ENCODE measurements at places on chromosomes 5 and 9.

DNA sequence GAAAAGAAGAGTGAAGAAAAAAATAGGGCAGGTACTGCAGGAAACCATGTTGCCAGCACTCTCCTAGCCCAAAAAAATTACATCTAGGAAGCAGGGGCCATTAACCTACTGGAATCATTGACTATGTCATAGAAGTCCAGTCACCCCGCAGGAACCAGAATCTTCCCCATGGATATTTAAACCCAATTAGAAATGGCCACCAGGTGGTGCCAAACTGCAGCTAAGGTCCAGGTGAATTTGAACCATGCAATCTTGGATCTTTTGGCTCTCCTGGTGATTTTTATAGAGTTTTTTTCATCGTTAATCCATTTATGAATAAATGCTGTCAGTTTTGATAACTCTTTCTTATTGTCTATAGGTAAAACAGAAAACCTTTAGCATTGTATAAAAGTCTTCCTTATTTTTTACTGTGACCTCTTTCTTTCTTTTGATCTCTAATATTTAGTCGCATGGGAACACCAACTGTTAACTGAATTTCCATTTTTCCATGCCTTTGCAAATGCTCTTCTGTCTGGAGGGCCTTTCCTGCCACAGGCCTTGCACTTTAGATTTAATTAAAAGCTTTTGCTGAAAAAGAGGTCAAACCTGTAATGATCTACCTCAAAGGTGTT is 147.5 kb upstream of the FGF10 start:
- peak; percentile 12 for DNase-seq

GRCh38 chr5:174314261-174314660 is 268.8 kb downstream of the NSG2 start:
- DNase-seq, result no peak

- DNase-seq, result no peak
Measured at GRCh38 chr5:95655575-95655974, 9.0 kb downstream of the RFESD start.

DNA sequence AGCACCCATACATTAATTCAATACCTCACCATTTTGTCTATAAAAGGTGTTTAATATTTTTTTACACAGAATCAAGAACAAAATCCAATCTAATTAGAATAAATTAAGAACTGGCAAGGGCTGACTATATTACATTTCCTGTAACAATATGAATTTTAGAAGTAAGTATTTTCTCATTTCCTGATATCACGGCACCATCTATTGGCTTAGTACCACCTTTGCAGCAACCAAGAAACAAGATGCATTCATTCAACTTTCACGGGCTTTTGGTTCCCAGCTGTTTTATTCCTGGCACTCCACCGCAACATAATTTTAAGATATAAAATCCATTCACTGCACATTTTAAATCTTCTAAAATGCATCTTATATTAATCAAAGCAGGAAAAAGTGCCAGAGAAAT is 20.6 kb downstream of the PSMB7 start:
- no peak for DNase-seq

GRCh38 chr5:132830436-132831094 is at the start of gene SHROOM1:
Gene SHROOM1 (minus strand): TSS chr5:132830647. CDS start chr5:132826140, 4,507 bp downstream.
- peak; percentile 20 for DNase-seq

GRCh38 chr5:93381057-93381456 is 200.0 kb downstream of the NR2F1-AS1 start:
- peak; percentile 43 for DNase-seq

DNA sequence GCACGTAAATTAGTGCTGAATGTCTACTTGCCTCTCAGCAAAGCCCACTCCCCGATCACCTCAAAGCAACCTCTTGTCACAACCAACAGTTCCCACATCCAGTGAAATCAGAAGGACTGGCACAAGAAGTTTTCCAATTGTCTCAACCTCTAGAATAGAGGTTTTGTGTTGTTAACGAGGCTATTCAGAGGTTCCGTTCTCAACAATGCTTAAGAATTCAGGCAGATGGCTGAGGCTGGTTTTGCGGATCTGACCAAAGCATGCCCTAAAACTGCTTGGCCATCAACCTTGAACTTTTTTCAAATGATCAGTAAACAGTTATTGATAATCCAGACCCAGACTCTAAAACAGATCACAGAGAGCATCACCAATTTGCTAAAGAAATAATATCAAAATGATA is 52.9 kb downstream of the MAPKAP1 start:
- no peak for DNase-seq

GRCh38 chr5:34993951-34994350 is 53.8 kb downstream of the AGXT2 start:
- DNase-seq, result no peak

DNA sequence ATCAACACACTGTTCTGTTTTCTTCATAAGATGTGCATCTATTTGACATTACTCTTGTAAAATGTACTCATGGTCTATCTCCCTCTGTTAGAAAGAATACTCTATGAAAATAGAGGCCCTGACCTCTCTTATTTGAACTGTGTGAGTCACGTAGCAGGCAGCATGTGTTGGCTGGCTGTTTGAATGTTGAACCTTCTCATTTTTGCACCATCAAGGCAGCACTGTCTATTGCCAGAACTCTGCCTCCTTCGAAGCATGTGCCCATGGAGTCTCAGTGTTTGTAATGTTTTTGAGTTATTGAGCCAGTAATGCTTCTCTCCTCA is 144.4 kb downstream of the ALDH1A1 start:
- DNase-seq, result no peak

DNA sequence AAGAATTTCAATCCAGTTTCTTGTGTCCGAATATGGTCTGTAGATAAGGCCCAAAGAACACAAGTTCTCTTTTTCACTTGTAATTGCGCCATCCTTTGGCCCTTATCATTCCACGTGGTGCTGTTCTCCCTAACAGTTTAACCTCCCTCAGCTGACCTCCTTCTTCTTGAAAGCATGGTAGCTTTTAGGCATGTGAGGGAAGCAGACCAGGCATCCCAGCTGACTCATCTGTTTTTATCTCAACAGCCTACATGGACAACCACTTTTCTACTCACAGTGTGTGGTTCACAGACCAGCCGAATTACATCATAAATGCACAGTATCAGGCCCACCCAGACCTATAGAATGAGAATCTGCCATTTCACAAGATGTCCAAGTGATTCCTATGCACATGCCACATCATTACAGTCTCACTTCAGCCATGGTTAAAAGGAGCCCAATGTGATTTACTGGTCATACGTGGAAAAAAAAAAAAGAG is 26.9 kb upstream of the PLIN2 start:
- peak; percentile 74 for DNase-seq

DNA sequence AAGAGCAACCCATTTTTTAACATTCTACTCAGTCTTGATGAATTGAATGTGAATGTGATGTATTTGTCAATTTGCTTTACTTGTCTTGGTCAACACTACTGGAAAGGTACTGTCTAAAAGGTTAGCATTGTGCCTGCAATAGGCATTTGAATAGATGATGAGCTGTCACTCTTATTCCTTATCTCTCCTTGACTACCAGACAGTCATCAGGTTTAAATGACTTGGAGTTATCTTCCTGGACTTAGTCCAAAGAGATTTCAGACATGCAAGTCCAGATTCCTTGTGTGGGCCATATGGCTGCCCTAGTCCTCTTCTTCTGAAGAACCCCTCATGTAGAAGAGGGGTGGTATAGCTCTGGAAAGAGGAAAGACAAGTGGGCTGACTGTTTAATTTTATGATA is 4.8 kb downstream of the ARHGEF28 start:
- DNase-seq, result no peak

DNA sequence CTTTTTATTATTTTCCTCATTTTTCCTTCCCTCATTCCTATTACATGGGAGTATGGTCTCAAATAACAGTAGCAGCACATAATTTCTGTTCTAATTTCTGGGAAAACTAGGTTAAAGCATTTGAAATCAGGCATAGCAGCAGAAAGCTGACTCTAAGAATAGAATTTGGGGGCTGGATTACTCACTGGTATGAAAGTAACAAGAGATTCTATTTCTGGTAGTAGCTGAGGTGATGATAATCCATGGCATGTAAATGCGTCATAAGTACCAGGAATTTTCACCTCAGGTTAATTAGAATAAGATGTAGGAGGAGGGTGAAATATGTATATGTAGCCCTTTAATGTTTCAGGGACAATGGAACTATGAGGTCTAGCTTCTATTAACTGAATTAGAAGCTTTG is 662.0 kb downstream of the PTPRD start:
- peak; percentile 96 for DNase-seq

- DNase-seq, result peak; percentile 66
Measured at GRCh38 chr9:5719100-5719926, 90.4 kb downstream of the RIC1 start.

GRCh38 chr5:75395277-75395676 is 58.3 kb downstream of the HMGCR start:
- DNase-seq, result no peak

GRCh38 chr9:127634698-127635097 is 22.6 kb downstream of the STXBP1 start:
- no peak for DNase-seq

DNA sequence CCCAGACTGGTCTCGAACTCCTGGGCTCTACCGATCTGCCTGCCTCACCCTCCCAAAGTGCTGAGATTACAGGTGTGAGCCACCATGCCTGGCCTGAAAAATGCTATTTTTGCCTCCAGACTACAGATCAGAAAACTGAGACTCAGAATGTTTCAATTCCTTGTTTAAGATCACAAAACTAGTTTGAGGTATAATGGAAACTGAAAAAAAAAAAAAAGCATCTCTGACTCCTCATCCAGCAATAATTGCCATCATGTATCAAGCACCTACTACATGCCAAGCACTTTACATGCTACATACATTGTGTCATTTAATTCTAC is 35.6 kb downstream of the PLAC8L1 start:
- no peak for DNase-seq

DNA sequence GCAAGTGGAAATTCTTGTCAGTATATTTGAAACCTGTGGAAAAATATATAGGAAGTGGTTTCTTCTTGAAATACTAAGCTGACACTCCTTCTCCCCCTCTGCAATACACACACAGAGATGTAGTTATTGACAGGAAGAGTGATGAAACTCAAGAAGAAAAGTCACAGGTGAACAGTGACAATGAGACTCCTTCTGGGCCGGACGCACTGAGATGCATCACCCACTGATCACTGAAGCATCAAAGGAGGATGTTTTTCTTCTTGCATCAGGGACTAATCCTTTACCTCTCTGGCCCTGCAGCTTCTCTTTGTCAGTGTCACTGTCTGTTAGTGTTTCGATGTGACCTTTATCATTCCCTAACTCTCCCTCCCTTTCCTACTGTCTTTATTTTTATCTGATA is 1864.2 kb upstream of the C9orf72 start:
- DNase-seq, result no peak

DNA sequence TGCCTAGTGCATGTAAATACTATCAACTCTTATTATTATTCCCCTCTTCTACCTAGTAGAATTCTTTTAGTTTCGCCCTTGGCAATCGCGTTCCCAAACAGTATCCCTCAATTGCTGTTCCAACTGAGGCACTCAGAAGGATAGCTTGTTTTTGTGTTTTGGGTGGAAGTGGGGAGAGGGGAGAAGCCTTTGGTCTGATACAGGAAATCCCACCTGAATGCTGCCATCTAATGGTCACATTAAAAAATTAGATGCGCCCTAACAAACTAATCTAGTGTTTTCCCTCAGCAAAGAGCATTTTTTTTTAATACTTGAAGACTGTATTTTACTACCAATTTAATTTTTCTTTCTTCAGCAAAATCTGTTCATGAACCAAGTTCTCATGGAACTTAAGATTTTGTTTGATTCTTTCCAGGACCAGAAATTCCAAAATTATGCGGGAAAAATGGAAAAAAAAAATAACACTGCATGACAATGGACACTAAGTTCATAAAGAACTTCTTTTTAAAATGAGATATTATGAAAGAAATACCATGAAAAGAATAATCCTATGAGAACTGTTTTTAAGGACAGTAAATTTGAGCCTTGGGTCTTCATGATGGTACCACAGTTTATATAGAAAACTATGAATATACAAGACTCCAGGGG is 22.2 kb upstream of the GLDC start:
- DNase-seq, result peak; percentile 26

- DNase-seq, result peak; percentile 22
Measured at GRCh38 chr9:72362118-72362531, 2.9 kb downstream of the ZFAND5 start.

- no peak for DNase-seq
Measured at GRCh38 chr5:40480392-40480791, 199.3 kb upstream of the PTGER4 start.

DNA sequence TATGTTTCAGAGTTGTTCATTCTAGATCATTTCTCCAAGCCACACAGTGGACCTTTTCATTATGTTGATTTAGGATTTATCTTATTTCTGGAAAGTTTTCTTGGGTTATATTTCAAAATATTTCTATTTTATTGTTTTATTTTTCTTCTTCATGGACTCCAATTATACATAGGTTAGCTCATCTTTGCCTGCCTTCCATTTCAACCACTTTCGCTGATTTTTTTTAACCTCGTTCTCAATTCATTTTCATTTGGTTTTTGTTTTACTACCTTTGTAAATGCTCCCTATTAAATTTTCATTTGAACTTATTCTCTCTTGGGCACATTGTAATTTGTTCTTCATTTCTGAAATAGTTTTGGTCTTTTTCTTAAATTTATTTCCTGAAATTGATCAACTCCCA is 169.0 kb upstream of the PITX1 start:
- no peak for DNase-seq

- no peak for DNase-seq
Measured at GRCh38 chr9:122320413-122320881, 50.4 kb upstream of the PTGS1 start.

DNA sequence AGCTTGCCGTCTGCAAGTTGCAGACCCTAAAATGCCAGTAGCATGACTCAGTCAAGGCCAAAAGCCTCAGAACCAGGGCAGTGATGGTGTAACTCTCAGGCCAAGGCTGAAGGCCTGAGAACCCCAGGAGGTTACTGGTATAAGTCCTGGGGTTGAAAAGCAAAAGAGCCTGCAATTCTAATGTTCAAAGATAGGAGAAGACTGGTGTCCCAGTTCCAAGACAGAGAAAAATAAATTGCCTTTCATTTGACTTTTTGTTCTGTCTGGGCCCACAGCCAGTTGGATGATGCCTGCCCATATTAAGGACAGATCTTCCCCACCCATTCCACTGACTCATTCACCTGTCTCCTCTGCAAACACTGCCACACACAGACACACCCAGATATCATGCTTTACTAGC is 673.2 kb downstream of the CDH18 start:
- DNase-seq, result peak; percentile 20

DNA sequence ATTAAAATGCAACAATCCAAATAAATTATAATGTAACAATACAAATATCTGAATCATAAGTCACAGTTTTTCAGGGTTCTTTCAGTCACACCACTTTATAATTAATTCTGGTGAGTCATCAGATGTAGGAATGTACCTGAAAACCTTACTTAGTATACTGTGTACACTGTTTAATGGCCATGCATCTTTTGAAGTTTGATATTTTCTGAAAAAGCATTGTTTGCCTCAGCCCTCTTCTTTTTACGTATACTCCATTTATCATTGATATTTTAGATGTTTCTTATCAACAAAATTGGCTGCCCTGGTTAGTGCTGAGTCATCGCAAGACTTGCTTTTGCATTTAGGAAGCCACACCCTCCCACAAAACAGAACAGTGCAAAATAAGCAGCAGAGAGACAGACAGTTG is 218.6 kb downstream of the PJA2 start:
- DNase-seq, result peak; percentile 36
